ENCODE measurements at places on chromosomes 1 and 21.

GRCh38 chr1:232046451-232047306 is 420.1 kb downstream of the DISC1 start:
- DNase-seq, result no peak

GRCh38 chr1:151918819-151919610 is 9.7 kb upstream of the THEM4 start:
- no peak for DNase-seq

DNA sequence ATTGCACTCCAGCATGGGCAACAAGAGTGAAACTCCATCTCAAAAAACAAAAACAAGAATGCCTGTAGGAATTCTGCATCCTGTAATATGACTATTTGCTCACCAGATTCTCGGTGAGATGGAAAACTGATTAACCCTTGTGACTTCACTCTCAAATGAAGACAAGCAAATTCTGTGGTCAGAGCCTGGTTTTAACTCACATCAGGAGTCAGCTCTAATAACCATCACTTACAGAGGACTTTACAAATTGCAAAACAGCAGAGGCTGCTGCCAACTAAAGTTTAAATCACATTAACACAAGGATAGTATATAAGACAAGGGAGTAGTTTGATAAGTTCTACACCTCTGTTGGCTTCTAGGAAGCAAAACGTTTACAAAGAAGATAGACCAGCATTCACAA is 35.7 kb upstream of the FAM163A start:
- DNase-seq, result no peak

- no peak for DNase-seq
These were observed 7.4 kb downstream of the LRRC53 start for GRCh38 chr1:74504933-74505512.

GRCh38 chr1:1974834-1975233 is 28.8 kb downstream of the CFAP74 start:
- no peak for DNase-seq

- peak; percentile 87 for DNase-seq
These were observed 1.3 kb downstream of the CNN3 start for GRCh38 chr1:94925561-94926125.

DNA sequence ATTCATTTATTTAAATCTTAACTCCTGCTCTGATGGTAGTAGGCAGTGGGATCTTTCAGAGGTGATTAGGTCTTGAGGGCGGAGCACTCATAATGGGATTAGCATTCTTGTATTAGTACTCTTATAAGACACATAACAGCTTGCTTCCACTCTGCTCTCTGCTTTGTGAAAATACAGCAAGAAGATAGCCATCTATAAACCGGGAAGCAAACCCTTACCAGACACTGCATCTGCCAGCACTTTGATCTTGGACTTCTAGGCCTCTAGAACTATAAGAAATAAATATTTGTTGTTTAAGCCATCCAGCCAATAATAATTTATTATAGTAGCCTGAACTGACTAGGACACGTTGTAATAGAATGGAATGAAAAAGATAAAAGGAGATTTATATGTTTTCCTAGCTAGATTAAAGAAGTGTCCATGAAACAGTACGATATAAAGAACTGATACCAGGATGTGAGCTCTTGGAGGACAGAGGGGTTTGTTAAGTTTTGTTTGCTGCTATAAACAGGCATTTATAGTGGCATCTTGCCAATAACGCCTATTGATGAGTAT is 869.9 kb downstream of the MRPL39 start:
- DNase-seq, result no peak

- no peak for DNase-seq
These were observed 6.1 kb downstream of the ATF3 start for GRCh38 chr1:212614453-212615200.

- no peak for DNase-seq
These were observed 65.7 kb downstream of the MRPL37 start for GRCh38 chr1:54265659-54266058.

- DNase-seq, result peak; percentile 60
These were observed 14.2 kb upstream of the RGS4 start for GRCh38 chr1:163055005-163055404.

GRCh38 chr1:152110365-152110859 is 4.8 kb downstream of the TCHH start:
- peak; percentile 48 for DNase-seq

DNA sequence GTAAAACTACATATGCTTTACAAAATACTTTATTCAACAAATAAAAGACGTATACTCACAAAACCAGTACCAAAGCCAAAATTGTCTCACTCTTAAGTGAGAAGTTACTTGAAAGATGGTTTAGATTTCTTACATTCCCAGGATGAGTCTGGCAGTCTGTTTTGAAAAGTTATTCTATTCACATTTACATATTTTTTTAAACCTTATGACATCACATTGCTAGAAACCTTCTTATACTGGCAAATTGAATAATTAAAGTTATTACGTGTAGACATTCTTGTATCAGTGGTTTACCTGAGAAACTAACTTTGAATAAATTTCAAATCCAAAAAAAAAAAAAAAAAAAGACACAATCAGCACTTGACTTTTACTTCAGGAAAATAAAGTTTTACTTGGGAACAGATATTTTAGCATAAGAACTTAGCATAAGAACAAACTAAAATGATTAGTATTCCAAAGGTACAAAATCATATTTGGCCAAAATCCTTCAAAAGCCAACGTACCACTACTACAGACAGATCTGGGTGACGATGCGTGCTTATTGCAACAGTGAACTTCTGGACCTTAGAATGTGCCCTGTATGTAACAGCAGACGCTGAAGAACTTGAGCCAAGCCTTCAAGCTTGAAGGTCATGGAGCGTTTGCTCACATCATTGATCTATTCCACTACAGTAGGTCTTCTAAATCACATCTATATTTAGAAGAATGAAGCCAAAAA is 2.5 kb downstream of the CDC42BPA start:
- peak; percentile 76 for DNase-seq

DNA sequence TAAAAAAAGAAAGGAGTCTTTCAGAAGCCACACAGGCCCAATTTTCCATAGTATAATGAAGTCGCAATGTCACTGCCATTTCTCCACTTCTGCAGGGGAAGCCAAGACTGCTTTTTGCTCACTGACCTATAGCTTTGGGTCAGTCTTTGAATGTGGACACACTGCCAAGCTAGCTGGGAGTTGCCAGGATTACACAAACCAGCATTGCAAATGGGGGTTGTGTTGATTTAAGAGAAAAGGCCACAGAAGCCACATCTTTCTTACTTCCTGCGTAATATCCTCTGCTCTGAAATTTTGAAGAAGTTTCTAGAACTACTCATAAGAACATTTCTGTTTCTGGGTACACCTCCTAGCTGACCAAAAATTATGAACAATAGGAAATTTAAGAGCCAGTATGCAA is 45.8 kb upstream of the SAMSN1 start:
- peak; percentile 88 for DNase-seq

- no peak for DNase-seq
These were observed 18.2 kb upstream of the KIAA0040 start for GRCh38 chr1:175210744-175211143.

- DNase-seq, result no peak
These were observed 23.3 kb downstream of the ZP4 start for GRCh38 chr1:237867380-237867888.

DNA sequence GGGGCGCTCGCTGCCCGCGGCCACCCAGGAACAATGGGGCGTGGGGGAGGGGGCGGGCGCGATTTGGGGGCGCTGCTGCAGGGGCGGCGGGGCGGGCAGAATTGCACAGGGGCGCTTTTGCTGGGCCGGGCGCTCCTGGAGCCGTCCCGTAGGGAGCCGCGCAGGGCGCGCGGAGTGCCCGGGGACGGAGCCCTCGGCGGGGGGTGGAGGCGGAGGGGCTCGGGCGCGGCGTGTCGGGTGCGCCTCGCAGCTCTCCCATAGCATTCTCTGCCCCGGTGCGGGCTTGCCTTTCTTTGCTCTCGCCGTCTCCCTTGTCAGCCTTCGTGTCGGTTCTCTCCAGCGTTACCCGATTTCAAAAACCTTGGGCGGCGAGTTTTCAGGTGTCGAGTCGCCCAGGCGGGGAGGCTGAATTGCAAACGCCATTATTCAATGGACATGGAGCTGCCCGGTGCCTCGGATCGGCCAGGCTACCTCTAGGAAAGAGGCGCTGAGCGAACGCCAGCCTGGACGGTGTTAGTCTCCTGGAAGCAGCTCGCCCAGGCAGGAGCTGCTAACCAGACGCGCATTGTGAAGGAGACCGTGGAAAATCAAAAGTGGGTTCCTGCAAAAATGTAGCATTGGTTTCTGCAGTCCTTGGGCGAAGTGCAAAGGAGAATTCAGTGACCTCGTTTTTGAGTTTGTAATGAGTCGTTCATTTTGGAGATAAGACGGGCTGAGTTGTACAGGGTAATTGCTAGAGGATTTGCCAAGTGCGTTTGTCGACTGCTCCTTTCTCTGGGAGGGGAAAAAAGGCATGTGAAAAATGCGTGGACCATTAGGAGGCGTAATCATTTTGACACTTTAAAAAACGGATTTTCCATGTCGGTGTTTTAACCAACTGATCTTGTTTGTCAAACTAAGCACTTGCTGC is 626 bp downstream of the CXADR start:
- peak; percentile 33 for DNase-seq

- DNase-seq, result no peak
These were observed 13.0 kb downstream of the OSBPL9 start for GRCh38 chr1:51629918-51630317.

GRCh38 chr1:90513956-90514355 is 203.1 kb downstream of the BARHL2 start:
- DNase-seq, result no peak

- peak; percentile 75 for DNase-seq
These were observed 13.9 kb downstream of the WNT2B start for GRCh38 chr1:112522621-112523020.

GRCh38 chr1:215543191-215543606 is 23.9 kb upstream of the KCTD3 start:
- DNase-seq, result peak; percentile 77

DNA sequence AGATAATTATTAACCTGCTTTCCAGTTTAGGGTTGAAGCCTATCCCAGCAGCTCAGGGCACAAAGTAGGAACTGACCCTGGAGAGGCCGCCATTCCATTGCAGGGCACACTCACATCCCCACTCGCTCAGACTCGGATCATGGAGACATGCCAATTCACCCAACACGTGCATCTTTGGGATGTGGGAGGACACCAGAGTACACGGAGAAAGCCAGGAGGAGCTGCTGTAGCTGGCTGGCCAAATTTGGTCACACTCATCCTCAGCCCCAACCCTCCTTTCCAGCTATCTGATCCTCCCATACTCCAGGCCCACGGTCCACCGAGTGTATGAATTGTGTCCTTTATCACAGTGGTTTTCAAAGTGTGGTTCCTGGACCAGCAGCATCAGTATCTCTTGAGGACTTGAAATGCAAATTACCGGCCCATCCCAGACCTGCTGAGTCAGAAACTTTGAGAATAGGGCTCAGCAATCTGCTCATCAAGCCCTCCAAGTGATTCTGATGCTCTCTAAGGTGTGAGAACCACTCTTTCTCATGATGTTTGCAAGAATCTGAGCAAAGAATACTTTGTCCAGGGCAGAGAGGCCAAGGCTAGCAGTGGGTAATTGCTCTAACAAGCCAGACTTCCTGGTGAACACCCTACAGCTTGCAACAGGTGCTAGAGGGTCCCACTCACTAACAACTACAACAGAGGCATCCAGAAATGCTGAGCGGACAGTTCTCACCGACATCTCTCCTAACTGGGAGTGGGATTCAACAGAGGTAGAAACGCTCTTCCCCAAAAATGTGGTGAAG is 26.3 kb downstream of the IER5 start:
- no peak for DNase-seq

DNA sequence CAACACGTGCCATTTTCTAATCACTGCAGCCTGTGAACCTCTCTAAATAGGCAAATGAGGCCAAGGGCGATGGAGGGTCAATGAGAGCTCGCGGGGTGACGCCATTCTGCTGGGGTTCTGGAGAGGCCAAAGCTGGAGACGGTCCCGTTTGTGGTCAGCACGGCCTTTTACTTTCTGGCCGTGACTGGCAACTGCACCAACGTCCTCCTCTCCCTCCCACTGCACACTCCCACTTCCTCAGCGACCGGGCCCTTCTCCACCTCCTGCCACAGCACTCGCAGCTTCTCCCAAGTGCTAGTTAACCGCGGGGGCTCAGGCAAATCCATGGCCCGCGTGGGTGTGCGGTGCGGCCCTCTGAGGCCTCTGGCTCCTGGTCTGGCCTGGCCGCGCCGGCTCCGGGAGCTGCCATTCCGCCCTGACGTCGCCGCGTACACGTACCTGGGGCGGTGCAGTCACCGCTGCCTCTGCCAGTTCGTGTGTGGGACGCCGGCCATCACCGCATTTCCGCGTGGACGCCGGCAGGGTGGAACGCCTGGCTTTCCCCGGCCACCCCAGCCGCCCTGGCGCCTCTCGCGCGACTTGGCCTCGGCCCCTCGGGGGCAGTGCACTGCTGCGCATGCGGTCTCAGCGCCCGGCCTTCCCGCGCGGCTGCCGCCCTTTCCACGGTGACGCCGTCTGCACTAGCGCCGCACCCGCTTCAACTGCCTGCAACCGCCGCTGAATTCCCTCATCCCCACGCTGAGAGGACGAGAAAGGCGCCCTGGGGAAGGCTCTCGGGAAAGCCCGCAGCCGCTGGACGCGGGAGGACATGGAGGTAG is 18.2 kb downstream of the OR2C3 start:
- DNase-seq, result no peak

GRCh38 chr1:157073944-157074685 is 25.5 kb downstream of the ETV3L start:
- DNase-seq, result peak; percentile 71

DNA sequence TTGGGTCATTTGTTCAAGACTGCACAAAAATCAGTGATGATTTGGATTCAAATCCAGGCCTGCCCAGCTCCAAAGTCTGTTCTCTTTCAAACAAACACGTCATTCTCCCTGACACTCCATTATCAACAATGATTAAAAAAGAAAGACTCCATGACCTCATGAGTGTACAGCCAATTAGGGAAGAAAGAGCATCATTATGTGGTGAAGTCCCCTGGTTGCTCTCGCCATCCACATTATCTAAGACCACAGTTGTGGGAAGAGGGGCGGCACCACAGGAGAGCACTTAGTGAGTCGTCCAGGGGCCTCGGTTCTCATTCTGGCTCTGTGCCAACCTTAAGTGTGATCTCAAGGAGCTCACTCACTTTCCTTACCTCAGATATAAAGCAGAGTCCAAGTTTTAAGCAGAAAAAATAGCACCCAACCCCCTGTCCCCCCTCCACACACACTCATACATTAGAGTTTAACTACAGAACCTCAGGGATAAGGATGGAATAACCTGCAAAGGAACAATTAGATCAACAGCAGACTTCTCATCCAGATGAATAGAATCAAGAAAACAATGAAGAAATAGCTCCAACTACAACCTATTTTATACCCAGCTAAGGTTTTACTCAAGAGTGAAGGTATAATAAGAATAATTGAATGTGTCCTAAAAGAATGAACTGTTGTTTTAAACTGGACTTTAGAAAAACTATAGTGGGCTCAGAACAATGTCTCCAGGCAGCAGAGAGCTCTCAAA is 47.8 kb downstream of the COL6A1 start:
- peak; percentile 65 for DNase-seq

DNA sequence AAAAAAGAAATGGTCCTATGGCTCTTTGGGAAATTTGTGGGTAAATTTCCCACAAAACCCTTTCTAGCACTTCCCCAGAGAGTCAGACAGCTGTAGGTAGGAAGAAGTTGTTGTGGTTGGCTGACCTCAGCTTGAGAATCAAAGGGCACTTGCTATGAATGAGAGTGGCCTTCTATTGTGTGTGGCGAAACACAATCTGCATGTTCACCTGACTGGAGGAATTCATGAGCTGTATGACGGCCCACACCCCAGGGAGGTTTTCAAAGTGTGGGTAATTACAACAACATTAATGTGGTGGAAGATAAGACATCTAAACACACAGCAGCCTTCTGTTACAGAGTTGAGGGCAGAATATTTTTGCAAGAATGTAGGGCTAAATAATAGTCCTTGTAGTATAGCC is 38.8 kb downstream of the NGF start:
- DNase-seq, result no peak

Measured in fibroblast of the aortic adventitia (primary cell).